ENCODE measurements at places on chromosomes 4 and X.

DNA sequence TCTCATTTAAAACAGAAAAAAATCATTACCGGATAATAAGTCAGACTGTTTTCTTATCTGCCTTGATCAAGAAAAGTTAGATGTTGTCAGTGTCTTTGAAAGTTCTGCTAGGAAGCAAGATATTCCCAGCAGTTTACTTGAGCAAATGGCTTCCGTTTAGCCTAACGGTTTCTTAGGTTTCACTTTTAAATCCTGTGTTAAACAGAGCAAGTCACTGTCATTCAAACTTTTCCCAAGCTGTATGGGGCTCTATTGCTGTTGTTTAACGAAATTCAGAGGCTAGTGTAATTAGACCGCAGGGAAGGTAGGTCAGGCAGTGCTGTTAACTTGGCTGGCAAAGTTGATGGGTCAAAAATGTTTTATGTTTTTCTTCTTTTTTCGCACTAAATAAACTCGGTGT is 80.3 kb upstream of the NEIL3 start:
- no peak for DNase-seq

DNA sequence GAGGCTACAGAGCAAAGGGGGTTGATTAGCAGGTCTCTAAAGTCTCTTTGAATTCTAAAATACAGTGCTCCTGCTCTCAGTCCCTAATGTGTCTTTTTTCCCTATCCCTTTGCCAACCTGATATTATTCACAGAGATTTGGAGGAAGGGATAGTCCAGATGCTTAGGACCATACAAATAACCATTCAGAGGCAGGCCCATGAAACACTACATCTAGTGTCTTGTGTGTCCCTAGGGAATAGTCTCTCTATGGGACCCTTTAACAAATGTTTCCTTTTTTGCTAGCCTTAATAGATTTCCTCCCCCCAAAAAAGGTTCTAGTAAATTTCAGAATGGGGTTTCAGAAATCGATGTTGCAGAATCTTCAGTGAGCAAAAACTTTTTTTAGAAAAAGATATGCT is 1.7 kb downstream of the NR0B1 start:
- no peak for DNase-seq

- DNase-seq = no peak
Observed at GRCh38 chr4:133000012-133000411, 149.1 kb upstream of the PCDH10 start.

DNA sequence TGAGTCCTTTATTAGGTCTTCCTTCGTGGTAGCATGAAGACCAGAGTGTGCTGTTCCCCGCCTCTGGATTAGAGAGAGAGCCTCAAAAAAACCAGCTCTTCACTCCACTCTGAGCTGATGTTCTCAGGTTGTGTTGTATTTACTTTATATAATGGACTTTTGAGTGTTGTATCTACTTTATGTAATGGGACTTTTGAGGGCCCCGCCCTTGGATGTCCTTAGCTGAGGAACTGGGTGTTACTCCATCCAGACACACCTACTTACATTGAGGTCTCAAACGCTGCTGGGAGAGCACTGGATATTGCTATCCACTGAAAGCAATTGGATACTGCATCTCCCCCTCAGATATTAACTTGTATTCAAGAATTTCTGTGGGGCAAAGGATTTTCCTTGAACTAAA is 28.2 kb downstream of the ATP8A1 start:
- no peak for DNase-seq

DNA sequence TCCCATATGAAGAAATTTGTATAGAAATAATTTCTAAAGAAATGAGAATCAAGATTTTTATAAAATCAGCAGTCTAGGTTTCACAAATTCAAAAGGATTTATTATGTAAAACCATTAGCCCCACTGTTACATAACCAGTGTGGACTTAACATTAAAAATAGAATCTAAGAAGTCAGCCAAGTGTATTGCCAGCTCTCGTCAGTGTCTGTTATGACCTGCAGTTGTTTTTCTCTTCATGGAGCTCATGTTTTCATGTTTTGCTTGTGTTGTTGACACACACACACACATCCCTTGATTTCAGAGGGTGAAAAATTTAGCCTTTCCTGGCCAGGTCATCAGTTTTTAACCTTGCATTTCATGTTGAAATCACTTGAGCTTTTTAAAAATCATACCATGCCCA is 39.5 kb downstream of the USP38 start:
- DNase-seq = peak; percentile 60

- no peak for DNase-seq
Observed at GRCh38 chr4:156295676-156296195, 342.1 kb upstream of the CTSO start.

DNA sequence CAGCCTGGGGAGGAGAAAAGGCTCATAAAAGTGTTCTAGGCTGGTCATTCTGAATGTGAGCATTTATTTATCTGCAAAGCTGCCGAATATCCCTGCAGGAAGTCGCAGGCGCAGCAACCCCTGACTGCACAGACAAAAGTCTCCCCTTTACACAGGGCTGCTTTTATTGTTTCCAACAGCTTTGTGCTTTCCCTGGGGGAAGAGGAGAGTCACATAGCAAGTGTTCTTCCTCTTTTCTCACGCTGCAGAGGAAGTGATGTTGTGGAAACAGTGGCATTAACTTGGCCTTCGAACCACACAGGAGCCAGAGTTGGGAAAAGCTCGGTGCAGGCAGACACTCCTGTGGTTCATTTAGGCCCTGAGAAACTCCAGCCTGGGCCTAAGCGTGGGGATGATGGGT is 81.5 kb upstream of the BCOR start:
- no peak for DNase-seq

GRCh38 chr4:140834839-140835495 is 78.8 kb upstream of the TBC1D9 start:
- no peak for DNase-seq

GRCh38 chr4:185469580-185470154 is 1.9 kb downstream of the CCDC110 start:
- no peak for DNase-seq

DNA sequence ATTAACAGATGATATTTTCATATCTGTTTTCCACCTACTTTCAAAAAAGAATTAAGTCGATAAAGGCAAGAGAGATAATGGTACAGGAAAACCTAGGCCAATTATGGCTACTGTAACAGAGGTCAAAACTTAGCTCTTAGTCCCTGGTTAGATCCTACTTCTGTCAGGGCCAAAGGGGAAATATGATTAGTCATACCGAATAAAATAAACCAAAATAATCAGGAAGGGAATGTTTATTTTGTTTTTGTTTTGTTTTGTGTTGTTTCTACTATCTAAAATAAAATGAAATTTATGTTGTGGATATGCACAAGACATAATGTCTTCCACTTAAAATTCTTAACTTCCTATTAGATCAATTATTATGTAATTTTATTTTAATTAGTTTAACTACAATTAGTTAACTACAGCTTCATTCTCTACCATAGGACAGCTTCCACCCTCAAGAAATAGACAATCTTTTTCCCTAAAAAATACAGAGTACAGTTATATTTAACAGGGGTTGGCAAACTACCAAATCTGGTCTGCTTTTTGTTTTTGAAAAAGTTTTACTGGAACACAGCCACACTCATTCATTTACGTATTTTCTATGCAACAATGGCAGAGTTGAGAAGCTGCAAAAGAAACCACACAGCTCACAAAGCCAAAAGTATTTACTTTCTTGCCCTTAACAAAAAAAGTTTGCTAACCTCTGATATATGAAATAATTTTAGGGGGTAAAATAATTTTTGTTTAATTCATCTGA is 25.4 kb downstream of the TMEM47 start:
- DNase-seq = no peak

- no peak for DNase-seq
Observed at GRCh38 chrX:48498374-48498809, 10.4 kb upstream of the PORCN start.

DNA sequence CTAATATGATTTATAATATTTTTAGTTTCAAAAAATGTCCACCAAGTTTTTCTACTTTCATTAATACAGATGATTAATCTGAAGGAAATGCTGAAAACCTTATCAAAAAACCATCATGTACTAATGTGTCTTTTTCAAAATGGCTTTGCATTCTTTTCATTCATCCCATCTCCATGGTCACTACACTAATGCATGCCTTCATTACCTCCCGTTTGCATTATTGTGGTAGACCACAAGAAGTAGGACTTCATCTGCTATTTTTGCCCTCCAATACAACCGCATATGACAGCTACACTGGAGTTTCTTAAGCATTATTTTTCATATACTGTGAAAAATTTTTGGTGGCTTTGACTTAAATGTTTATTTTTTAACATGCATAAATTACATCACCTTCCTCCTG is 37.9 kb upstream of the FSTL5 start:
- DNase-seq = no peak

DNA sequence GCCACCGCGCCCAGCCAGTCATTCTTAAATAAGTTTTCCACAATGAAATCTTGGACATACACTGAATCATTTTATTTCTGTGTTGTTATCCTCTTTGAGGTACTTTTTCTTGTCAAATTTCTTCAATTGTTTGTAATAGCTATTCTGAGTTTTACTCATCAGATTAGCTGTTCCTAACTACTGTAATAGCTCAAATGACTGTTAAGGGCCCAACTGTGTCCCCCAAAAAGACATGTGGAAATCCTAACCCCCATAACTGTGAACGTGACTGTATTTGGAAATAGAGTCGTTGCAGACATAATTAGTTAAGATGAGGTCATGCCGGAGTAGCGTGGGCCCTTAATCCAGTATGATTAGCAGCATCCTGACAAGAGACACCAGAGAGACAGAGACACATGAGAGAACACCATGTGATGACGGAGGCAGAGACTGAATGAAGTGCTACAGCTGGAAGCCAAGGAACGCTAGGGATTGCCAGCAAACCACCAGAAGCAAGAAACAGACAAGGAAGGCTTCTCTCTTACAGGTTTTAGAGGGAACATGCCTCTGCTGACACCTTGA is 22.9 kb downstream of the ACOT9 start:
- DNase-seq = no peak

DNA sequence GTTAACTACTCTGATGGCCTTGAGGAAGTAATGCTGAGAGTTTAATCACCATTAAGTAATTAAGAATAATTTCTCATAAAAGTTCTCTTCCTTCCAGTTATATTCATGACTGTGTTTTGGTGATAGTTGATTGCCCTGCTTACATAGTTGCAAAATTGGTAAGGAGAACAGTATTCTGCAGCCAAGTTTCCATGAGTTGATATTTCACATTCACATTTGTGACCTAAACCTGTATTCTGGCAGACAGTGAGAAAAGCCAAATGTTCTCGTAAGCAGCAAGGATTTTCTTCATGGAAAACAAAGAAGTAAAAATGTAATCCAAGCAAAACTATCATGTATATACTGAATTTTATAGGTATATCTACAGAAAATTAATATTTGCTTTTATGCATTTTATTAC is 187.8 kb upstream of the NUDT6 start:
- no peak for DNase-seq

DNA sequence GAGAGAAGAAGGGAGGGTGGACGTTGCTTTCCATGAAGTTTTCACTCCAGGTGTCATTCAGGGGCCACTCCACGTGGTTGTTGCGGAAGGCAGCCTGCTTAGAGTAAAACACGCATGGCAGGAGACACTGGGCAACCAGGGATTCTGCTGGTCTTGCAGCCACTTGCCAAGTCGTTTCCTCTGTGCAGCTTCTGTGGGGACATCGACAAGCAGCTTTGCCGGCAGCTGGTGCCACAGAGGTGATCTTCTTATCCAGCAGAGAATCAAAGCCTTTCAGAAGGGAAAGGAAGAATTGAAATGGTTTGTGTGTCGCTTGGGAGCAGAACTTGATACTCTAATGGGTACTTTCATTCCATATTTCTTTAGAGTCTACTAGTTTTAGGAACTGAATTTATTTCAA is 867.1 kb upstream of the TENM3 start:
- DNase-seq = no peak

DNA sequence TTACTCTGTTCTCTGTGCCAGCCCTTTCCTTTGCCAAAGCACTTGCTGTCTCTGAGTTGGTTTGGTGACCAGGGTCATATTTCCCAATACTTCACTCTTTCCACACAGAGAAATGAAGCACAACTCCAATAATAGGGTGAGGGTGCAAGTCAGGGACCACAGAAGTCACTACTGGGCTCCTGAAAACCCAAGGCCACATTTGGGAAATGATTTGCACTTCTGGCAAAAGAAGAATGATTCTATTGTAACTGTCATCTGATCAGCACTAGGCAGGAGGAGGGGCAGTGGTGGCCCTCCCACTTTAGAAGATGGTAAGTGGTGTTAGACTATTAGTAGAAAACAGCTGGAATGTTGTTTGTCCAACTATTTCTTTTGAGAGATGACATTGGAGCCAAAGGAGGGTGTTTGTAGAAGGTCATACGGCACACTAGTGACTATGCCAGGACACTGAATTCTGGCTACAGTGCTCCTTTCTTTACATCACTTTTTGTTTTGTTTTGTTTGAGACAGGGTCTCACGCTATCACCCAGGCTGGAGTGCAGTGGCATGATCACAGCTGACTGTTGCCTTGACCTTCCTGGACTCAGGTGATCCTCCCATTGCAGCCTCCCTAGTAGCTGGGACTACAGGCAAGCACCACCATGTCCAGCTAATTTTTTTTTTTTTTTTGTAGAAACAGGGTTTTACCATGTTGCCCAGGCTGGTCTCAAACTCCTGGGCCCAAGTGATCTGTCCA is 10.8 kb upstream of the HADH start:
- DNase-seq = no peak

- DNase-seq = no peak
Observed at GRCh38 chr4:177441061-177441802, 1.0 kb downstream of the AGA start.

GRCh38 chrX:52576474-52576873 is 59.6 kb upstream of the XAGE1B start:
- no peak for DNase-seq

- no peak for DNase-seq
Observed at GRCh38 chrX:143634663-143635455, 1.0 kb downstream of the SLITRK4 start.

DNA sequence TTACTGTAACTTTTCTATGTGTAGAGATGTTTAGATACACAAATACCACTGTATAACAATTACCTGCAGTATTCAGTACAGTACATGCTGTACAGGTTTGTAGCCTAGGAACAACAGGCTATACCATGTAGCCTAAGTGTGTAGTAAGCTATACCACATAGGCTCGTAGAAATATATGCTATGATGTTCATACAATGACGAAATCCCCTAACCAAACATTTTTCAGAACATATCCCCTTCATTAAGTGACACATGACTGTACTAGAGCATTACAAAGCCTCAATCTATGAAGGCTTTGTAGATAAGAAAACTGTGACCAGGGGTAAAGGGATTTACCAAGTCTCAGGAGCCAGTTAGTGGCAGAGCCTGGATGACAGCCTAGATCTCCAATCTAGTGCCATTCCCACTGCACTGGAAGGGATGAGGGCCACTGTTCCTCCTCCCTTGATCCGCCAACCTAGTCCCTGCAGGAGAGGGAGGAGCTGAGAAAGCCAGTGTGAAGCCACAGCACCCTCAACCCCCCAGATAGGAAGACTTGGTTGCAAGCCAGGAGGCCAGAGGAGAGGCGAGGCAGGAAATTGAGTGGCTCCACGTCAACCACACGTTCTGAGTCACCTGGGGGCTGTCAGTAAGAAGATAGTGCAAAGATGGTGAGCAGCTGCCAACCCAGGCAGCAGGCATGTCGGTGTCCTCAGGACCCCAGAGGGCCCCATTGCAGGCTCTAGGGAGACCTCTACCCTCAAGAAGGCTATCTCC is 227.7 kb downstream of the BCOR start:
- DNase-seq = no peak

Data from cerebellar nuclear complex (tissue), 1 donor.